ENCODE measurements at places on chromosomes 4 and X.

DNA sequence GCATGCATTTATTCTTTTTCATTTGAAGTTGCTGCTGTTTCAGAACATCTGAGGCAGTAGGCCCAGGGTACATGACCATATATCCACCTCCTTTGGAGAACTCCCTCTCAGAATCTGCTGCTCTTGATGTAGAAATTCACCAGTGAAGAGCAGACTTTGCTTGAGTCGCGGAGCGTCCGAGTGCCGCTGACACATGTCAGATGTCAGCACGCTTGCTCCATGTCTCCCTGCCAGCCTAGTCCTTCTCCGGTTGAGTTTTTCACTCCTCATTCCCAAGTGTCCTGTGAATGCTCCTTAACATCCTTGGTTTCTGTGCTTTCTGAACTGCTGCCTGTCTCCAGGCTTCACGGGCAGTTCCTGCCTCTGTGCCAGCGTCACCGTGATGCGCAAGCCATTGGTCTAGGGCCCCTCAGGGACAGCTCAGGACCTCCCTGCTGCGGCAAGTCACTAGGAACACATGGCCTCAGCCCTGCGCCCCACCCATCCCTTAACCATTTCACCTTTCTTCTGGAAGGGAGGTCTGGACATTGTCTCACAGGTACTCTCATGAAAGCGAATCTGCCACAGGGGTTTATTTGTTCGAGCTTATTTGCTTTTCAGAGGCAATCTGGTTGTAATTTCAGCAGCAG, 93.1 kb upstream of the RBPJ start:
- no peak for DNase-seq

DNA sequence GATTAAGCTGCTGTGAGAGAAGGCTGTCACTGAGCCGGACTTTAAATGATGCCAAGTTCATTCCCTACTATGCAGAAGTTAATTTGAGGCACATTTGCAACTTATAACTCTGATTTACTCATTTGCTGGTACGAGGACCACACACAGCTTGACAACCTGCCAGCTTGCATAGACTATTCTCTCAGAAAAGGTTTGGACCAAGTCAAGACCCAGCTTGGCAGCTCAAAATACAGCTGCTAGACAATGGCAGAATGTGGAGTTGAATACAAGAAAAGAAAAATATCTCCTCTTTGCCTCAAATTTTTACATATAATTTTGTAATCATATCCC, 338.9 kb downstream of the DHX15 start:
- no peak for DNase-seq

- DNase-seq = no peak
Measured at GRCh38 chr4:173924561-173924960, 358.9 kb downstream of the FBXO8 start.

DNA sequence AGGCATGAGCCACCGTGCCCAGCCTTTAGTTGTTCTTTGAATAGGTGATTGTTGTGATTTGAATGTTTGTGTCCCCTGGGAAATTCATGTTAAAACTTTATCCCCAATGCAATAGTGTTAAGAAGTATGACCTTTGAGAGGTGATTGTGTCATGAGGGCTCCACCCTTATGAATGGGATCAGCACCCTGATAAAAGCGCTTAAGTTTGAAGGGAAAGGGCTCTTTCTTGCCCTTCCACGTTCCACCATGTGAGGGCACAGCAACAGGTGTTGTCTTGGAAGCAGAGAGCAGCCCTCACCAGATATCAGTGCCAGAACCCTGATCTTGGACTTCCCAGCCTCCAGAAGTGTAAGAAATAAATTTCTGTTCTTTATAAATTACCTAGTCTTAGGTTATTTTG, 33.7 kb upstream of the RP2 start:
- DNase-seq = no peak

DNA sequence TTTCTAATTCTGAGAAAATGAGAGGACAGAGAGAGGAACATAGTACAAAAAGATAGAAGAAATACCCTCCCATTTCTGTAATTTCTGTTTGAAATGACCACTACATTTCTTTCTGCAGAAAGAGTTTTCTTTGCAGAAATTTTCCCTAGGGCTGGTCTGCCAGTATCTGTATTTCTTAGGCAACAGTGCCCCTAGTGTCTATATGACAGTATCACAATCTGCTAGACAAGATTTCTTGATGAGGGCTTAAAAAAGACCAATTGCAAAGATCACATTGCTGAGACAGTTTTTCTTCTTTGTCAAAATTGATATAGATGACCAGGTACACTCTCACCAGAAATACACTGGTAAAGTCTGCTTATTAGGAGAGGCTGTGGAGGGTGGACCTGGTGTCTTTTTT, 81.0 kb upstream of the ZDHHC15 start:
- no peak for DNase-seq

DNA sequence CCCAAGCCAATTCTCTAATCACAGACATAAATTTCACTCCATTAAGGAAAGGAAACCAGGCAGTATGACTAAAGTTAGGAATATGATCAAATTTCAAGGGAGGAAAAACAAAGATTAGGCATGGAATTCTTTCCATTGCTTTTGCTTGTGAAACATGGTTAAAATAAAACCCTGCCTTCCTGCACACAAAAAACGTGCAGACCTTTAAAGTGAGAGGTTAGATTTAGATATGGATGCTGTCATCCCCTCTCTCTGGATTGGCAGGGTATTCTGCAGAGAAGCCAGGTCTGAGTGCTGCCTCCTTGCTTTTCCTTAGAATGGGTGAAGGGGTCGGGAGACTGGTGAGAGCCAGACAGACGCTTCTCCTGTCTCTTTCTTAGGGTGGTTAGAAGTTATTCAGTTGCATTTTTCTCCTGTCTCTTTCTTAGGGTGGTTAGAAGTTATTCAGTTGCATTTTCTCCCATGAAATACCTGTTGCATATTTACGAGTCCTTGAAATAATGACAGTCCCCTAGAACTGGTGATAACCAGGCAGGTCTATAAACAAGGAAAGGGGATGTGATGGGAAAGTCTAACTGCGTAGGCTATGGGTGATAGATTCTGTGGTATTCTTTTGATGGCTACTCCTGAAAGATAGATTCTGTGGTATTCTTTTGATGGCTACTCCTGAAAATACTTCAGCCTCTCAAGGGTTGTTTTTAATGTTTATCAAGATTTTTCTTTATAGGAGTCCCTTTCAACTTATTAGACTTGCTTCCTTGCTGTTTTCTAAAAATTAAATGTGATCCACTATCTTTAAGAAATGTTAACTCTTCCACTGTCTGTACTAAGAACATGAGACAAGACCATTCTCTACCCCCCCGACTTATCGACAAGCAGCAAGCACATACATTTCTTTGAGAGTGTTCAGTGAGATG, 163.6 kb downstream of the SPRY1 start:
- no peak for DNase-seq

DNA sequence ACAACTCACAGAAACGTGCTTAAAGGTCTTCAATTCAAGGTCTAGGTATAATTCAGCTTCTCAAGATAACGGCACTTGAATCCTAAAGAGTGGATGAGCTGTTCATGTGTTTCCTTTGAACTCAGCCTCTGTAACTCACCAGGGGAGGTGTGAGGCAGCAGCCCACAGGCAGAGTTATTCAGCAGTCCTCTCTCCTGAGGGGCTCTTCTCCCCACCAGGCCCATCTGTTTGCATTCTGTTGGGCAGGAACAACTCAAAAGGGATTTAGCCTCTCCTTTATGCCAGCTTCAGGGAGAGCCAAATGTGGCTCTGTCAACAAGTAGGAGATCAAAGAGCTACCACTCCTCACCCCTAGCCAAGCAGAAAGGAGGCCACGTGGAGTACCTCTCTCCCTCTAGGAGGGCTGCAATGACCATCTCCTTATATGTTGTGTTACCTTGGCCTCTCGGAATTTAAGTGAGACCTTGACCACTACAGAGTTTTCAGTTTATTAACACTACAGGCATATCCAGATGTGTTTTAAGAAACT, 151.2 kb downstream of the SPATA18 start:
- no peak for DNase-seq

- DNase-seq = no peak
Measured at GRCh38 chrX:35919536-35920309, at the start of gene CFAP47. Gene CFAP47, plus strand, starts transcription at chrX:35919734. Its CDS starts 66 bp downstream, at chrX:35919800.
